Stimulated activated CD4-positive, alpha-beta T cell treated with anti-CD3 and anti-CD28 coated beads, Interleukin-2, amount 100 ng/mL, for 24 hours (primary cell): ENCODE measurements at places on chromosomes 4 and X.

- no peak for DNase-seq
Observed at GRCh38 chr4:7228734-7229133, 36.4 kb downstream of the SORCS2 start.

DNA sequence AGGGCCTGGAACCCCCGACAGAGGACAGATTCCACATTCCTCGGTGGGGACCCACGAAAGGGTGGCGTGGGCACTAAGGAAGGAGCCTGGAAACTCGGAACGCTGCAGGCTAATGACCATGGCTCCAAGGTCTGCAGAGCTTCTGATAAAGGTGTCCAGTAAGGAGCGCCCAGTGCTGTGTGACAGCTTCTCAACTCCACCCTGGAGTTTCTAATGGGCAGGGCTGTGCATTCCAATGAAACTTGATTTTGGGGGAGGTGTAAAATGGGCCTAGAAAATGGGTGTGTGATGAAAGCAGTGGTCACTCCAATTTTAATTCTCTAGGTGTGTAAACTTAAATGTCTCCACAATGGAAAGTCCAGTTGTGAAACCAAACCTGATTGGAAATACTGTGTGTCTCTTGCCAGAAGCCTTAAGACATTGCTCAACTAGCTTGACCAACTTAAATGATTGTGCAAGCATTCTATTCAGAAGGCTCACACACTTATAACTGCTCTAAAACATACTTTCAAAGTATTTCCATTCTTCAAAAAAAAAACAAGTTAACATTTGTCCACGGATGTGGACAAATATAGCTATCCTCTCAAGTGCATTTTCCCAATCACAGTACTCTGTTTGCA, 52.1 kb downstream of the XAGE2 start:
- no peak for DNase-seq

DNA sequence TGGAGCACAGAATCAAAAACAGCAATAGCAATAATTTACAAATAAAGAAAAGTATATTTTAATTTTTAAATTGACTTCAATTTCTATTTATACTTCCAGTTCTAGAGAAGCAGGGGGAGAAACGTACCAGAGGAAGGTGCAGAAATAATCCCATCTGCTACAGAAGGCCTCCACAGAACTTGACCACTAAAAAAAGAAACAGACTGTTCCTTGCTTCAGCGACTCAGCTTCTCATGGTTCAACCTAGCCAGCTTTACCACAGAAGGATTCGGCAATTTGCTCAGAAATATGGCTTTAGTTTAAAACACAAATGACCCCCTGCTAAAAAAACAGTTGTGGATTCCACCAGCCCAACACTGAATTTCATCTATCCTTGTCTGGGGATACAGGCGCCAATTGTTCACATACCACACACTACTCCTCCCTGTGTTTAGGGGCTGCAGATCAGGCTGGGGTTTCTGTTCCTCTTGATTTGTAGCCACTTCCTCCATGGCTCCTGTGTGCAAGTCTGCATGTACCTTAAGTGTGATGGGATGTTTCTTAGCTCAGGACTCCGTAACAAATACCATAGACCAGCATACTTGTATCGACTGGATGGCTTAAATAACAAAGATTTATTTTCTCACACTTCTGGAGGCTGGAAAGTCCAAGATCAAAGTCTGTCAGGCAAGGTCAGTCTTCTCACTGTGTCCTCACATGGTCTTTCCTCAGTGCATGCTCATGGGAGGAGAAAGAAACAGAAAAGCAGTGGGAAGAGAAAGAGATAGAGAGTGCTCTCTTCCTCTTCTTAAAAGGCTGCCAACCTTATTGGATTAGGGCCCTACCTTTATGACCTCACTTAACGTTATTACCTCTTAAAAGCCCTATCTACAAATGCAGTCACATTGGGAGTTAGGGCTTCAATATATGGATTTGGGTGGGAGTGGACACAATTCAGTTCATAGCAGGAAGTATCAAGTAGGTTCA, 79.1 kb downstream of the AMOT start:
- DNase-seq, result no peak

GRCh38 chr4:64857198-64857597, 447.9 kb upstream of the TECRL start:
- DNase-seq, result no peak

DNA sequence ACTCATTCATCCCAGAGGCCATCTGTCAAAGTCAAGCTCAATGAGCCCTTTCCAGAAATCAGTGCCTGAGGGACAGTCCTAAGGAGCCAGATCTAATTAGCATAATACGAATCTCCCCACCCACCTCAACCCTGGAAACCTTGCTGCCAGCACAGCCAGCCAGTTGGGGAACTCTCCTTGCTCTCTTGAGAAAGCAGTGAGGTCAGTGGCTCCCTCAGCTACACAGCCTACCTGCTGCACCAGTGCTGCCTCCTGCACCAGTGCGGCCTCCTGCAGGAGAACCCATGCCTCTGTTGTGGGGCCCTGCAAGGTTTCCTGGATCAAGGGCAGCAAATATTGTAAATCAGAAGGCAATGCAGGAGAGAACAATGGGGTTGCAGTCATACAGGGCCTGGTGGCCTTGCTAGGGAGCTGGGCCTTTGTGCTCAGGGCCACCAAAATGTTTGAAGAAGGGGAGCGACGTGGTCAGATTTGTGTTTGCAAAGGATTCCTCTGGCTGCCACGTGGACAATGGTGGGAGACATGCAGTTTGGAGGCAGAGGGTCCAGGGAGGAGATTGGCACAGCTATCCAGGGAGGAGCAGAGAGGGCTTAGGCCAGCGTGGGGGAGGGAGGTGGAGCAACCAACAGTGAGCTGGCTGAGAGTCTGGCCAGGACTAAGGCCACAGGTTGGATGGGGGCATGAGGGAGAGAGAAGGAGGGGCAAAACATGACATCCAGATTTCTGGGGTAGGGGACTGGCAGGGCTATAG, 124.3 kb upstream of the MAMLD1 start:
- DNase-seq, result no peak

DNA sequence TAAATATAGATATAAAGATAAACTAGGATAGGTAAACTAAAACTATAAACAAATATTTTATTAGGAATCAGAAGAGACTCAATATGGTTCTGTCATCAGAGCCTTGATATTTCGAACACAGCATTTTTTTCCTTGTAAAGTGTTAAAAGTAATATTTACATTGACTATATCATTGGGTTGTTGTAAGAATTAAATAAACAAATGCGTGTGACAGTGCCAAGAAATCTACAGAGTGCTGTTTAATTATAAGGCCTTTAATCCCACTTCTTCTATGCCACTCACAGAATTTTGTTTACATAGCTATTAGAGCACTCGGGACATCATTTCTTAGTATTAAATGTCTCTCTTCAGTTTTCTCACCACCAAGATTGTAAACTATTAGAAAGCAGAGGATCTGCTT, 807.4 kb downstream of the FSTL5 start:
- no peak for DNase-seq

DNA sequence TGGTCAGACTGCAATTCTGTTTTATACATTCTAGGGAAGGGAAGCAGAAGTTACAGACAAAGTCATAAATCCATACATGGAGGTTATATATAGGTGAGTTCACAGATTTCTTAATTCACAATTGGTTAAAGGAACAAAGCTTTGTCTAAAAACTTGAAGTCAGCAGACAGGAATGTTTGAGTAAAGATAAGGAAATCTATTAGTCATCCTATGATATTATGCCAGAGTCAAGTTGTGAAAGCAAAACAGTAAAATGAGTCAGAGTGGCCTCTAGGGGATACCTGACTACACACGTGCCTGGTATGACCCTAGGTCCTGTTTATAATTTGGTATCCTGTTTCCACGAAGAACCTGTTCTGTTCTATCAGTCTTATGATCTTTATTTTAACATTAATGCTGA, 31.5 kb downstream of the ACTRT1 start:
- DNase-seq, result no peak

DNA sequence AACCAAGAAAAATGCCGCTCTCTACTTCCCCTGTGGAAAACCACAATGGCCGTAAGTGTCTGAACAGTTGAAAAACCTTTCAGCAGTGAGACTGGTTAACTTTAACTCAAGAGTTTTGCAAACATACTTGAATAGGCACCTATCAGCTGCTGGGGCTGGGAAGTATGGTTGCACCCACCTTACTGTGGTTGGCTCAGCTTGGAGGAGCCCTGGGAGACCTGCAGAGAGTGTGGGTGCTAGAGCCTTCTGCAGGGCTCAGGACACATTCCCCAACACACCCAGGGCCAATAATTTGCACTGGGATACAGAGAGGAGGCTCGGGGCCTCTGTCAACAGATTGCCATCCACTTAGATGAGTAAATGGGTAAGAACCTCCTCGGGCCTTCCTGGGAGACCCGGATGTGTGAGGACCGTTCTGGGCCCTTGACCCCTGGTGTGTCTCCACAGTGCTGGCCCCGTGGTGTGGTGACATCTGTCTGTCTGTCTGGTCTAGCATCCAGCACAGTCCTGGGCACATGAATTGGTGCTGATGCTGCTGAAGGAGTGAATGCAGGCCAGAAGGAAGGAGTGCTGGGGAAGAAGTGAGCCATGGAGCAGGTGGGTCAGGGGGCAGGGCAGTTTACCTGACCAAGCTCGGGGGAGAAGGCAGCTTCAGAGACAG, 46.5 kb downstream of the MAGEA1 start:
- DNase-seq, result no peak

DNA sequence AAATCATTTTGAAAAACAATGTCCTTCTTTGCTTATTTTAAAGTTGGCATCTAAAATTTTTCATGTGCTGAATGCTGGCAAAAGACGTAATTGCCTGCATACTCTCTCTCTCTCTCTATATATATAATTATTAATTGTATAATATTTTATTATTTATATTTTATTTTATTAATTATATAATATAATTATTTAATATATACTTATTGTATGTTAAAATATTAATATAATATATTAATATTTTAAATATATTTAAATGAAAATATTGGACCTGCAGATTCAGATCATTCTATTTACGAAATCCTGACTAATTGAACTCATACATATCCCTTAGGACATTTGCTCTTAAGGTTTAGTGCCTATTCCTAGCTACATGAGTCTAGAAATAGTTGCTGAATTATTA, 144.7 kb upstream of the VCX start:
- DNase-seq, result no peak
